HFF-Myc (cell line): ENCODE measurements at places on chromosomes 2 and 18.

- no peak for DNase-seq
Observed at GRCh38 chr18:3044931-3045698, 32.2 kb upstream of the LPIN2 start.

DNA sequence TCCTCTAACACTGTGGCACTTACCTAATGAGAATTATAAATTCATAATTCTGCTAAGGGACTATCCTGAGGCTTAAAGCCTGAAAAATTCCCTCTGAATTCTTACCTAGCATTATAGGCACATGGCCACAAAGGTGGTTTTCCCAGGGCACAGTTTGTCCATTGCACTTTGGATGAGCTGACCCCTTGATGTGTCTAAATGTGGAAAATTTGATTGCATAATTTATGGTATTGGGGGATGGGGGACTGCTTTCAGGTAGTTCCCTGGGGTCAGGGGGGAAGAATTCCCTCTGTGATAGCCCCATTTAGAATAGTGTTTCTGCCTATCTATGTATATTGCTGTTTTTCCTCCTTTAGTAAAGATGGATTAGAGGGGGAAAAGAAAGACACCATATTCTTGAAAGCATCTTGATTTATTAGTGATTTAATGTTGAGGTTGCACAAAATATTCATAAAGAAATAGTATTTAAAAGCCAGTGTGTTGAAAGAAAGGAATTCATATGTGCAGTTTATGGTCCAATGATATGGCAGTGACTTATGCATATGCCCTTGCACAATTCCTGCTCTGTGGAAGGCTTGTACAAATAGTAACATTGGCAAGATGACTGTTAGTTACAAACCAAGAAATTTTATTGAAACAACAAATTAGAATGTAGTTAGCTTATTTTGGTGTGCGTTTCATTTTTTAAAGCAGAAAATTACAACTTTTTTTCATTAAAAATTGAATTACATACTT lies 8.7 kb upstream of the HTR2B start:
- DNase-seq, result no peak

DNA sequence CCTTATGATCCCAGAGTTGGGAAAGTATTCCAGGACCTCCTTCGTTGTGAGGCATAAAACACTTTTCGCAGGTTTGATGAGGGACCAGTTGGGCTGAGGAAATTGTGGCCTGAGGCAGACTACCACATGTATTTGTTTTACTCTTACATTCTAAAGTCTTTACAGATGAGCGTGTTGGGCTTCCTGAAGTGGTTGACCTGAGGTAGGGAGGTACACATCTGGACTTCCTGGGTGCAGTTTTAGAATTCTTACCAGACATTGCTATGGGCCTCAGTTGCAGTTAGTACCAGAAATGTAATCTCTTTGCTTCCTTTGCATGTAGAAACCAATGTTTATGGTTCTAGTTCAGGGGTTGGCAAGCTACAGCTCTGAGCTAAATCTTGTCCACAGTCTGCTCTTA lies 48.7 kb downstream of the COA5 start:
- no peak for DNase-seq

- DNase-seq, result no peak
Observed at GRCh38 chr2:168311261-168311910, 64.0 kb upstream of the STK39 start.

DNA sequence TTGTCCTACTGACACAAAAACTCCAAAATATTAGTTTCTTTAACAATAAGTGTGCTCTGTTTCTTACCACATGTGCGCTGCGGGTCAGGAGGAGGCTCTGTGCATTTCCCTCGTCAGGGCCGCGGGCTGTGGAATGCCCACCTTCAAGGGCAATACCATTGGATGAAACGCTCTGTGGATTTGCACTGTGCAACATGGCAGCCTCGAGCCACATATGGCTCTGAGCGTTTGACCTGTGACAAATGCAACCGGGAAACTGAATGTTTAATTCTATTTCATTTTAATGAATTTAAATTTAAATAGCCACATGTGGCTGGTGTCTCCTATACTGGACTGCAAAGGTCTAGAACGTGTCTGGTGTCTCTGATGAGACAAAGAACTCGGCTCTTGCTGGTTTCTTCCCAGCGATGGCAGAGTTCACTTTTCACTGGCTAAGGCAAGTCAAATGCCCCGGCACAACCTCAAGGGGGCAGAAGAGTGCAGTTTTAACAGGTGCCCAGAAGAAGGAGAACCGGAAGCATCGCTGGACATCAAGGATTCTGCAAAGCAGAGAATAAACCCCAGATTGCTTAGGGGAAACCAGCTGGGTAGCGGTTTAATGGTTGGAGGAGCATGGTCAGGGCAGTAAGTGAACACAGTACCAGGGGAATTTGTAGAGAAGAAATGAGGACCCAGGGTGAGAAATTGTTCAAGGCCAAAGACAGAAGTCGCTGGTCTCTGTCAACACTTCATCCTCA lies 37.0 kb upstream of the TMEM18 start:
- peak; percentile 20 for DNase-seq

DNA sequence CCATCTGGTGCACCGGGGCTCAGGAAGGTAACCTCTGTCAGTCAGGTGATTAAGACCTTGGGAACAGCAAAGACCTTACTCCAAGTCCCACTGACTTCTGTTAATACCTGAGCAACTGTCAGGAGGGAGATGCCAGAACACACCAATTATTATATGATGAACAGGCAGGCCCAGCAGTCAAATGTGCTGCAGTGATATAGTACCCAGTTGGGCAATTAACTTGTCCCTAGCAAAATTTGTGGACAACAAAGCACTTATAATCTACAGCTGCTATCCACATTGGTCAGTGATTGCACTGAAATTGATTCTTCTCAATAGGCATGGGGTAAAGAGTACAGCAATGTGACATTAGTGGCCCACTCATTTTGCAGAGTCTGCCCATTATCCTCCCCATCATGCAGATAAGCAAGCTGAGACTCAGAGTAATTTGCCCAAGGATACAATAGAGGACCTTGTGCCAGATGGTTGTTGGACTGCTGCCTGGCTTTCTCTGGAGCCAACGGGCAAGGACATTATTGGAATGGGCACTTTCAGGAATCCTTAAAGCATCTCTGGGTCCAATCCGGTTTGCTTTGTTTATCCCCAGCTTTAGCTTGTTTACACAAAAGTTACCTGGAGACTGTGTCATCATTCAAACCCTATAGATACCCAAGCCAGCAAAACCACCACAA lies 147.6 kb downstream of the CCBE1 start:
- DNase-seq, result no peak
